ENCODE measurements at places on chromosomes 2 and 18. TPM values are rescaled to one million over a fixed set of nuclear protein-coding genes. Genes with fewer than 3 reads are reported as not detected.

The ABCG8 gene
- polyA plus RNA-seq = not detected

The ARMC9 gene
- polyA plus RNA-seq = 83.1 TPM

The ARHGEF4 gene
- polyA plus RNA-seq = 15.1 TPM

The ICA1L gene
- polyA plus RNA-seq = 2.4 TPM

All from BJ (cell line).